ENCODE measurements at places on chromosomes 2 and 18. TPM values are rescaled to one million over a fixed set of nuclear protein-coding genes. Genes with fewer than 3 reads are reported as not detected.
A peak's percentile ranks its signal among the peaks of the same experiment; 100 is the strongest.

CDH7 gene
- total RNA-seq, result not detected

HAAO gene
- total RNA-seq, result not detected

GRCh38 chr2:45382744-45383143 is 228.3 kb downstream of the SRBD1 start:
- peak; percentile 10 for DNase-seq

DNA sequence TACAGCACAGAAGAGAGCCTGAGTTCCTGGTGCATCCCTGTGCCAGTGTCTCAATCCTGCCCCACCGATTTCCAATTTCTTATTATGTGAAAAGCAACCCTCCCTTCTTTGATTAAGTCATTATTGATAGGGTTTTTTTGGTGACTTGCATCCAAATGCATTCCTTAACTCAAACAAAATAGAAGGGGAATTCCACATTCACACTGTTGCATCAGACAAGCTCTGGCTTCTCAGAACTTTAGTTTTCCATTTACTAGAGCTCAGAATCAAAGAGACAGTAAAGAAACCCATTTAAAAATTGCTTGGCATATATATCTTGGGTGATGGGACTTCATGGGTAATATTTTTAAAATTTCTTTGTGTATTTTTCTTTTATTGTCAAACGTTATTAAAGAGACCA is 13.8 kb upstream of the TMEM200C start:
- DNase-seq, result no peak

- DNase-seq, result peak; percentile 83
These were observed 75.3 kb downstream of the LRRFIP1 start for GRCh38 chr2:237702441-237703391.

DNA sequence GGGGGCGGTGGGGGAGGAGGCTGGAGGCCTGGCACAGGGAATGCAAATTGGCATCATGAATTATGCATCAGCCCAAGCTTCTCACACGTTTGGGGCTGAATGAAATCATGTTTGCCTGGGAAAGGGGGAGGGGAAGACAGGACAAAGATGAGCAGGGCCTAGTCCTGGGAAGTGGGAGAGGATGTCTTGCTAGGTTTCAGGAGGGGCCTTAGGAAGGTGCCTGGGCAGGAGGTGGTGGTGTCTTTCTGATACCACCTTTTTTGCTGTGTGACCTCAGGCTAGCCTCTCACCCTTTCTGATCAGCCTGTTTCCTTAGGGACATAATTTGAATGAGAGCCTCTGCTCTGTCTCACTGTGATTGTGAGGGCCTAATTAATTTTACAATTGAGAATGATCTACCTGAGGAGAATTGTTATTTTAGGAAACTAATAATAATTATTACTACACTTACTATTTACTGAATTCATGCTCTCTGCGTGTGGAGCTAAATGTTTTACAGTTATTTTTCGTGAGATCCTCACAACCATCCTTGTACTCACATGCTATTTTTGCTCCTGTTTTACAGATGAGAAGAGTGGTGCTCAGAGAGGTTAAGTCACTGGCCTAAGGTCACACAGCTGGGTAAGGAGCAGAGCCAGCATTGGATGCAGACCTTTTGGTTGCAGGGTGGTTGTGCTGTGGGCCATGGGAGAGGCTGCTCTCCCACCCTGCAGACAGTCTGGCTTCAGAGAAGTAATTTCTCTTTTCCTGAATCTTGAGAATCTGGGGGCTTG is 39.6 kb downstream of the INHBB start:
- no peak for DNase-seq

Data from GM23248 (cell line).